ENCODE measurements at places on chromosomes 16 and 17. TPM values are rescaled to one million over a fixed set of nuclear protein-coding genes. Genes with fewer than 3 reads are reported as not detected.
A peak's percentile ranks its signal among the peaks of the same experiment; 100 is the strongest.

GRCh38 chr17:42559075-42559474 lies 2.9 kb upstream of the COASY start:
- peaks cover 40% of the 10 kb centered on the region for H3K4me1 ChIP-seq
- no peaks in the 10 kb centered on the region for H3K27me3 ChIP-seq
- H3K4me3 ChIP-seq = no peak overlapping the region
- DNase-seq = no peak
- H3K36me3 ChIP-seq = no peaks in the 10 kb centered on the region

POLR3E gene
- 112 TPM for total RNA-seq

TSPOAP1 gene
- 22.6 TPM for total RNA-seq

DNA sequence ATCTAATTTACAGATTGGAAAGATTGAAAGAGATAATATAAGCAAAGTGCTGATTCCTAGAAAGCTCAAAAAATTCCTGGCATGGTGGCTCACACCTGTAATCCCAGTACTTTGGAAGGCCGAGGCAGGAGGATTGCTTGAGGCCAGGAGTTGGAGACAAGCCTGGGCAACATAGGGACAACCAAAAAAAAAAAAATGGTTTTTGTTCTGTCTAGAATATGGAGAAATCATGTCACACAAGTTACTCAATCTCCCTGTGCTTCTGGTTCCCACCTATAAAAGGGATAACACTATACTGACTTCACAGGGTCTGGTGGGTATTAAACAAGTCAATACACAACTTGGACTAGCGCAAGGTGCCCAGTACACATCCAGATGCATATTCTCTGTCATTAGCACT lies 18.4 kb downstream of the ARHGAP17 start:
- H3K36me3 ChIP-seq = no peaks in the 10 kb centered on the region
- peaks cover 41% of the 10 kb centered on the region for H3K4me1 ChIP-seq
- no peaks in the 10 kb centered on the region for H3K27me3 ChIP-seq
- no peak overlapping the region for H3K4me3 ChIP-seq
- no peak for DNase-seq

DNA sequence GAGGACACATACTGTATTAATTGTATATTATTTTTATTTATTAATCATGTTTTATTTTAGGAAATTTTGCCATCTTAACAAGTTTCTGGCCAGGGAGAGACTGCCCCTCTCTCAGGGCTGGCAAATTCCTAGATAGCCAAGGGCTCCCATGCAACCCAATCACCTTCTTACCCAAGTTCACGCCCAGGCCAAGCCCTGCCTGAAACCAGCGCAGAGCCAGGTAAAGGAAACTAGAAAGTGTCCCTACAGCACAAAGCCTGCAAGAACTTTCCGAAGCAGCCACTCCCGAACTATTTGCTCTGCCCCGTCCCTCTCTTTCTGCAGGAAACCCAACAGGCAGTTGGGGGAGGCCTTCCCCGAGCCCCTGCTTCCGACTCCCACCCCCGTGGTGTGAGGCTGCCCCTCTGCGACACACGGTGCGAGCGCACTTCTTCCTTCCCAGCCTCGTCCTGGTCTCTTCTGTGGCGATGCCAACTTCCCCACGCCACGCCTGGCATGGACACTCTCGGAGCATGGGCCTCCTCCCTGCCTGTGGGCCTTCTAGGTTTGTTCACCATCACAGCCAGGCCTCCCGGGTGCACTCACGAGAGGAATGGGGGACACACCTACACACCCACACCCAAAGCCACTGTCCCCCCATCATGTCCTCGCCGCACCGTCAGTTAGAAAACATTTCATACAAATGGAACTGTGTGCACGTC lies 100.4 kb downstream of the ZNF778 start:
- H3K36me3 ChIP-seq = peaks cover 2% of the 10 kb centered on the region
- H3K27me3 ChIP-seq = no peaks in the 10 kb centered on the region
- no peak overlapping the region for H3K4me3 ChIP-seq
- DNase-seq = no peak
- H3K27ac ChIP-seq = no peak overlapping the region

SLC9A5 gene
- 1.4 TPM for total RNA-seq

MRC2 gene
- 184 TPM for total RNA-seq

SCRN2 gene
- total RNA-seq = 29.3 TPM

MIEF2 gene
- total RNA-seq = 33.8 TPM

DNA sequence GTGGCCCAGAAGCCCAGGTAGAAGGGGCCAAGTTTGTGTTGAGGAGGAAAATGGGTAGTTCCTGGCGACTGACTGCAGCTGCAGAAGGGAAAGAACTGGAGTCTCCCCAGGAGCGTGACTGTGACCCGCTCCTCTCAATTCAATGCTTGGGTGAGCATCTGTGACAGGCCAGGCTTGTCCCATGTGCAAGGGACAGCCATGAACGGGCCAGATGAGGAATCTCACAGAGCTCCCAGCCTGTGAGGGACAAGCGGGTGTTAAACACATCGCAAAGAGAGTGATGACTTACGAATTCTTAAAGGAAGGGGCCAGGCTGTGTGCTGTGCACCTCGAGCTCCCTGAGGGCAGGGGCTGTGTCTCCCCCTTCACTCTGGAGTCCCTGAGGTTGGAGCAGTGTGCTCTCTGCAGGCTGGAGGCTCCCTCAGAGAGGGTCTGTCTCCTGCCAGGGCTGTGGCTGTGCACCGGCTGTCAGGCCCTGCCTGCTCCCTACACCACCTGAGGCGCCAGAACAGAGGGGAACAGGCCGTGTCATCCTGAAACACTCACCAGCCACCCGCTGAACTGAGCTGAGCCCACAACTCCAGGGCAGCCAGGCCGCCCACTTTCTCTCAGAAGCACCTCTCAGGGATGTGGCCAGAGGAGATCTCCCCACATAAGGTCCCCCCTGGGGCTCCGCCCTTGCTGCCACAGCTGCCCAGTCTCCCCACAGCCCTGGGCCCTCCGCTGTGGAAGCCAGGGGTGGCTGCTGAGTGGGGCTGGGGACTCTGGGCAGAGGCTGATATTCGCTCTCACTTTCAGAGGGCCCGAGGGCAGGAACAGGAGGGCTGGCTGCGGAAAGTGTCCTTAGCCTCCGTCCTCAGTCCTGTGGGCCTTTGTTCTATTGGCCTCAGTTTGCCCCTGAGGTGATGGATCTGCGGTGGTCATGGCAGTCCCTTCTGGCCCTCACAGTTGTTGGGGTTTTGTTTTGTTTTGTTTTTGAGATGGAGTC lies 25.7 kb upstream of the NXPH3 start:
- H3K4me3 ChIP-seq = no peak overlapping the region
- no peak for DNase-seq
- H3K36me3 ChIP-seq = no peaks in the 10 kb centered on the region
- H3K27ac ChIP-seq = no peak overlapping the region
- H3K27me3 ChIP-seq = no peaks in the 10 kb centered on the region

GRCh38 chr17:72613396-72613795 lies 479.1 kb downstream of the SLC39A11 start:
- no peaks in the 10 kb centered on the region for H3K27me3 ChIP-seq
- H3K36me3 ChIP-seq = no peaks in the 10 kb centered on the region
- no peaks in the 10 kb centered on the region for H3K4me1 ChIP-seq
- no peak overlapping the region for H3K27ac ChIP-seq
- DNase-seq = no peak

DNA sequence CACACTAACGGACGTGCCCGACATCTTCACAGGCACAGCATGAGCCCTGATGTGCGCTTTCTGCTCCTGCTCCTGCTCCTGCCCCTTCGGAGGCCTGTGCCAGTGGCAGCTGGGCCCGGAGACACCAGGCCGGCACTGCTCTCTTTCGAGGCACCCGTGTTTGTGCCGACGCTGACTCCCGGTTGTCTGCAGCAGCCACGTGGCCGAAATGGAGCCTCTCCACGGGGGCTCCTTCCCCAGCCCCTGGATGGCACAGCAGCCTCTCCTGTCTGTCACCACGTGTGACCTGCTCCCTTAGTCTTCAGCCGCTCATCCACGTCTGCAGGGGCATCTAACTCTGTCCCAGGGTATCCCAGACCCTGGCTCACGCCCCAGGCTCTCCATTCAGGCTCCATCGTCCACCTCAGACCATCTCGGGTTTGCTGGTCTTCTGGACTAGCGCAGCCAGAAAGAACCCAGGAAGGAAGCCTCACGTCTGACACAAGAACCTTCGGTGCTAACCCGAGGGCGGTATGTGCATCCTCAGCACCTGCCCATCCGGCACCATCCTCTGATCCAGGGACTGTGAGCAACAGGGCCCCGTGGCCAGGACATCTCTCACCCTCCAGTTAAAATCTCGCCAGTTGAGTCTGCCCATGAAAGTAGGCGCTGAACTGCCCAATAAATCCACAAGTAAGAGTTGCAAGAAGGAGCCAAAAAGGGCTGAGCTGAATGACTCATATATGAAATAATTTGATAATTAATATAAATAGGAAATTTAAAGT lies 4.2 kb upstream of the RPH3AL start:
- no peak overlapping the region for H3K27ac ChIP-seq
- peaks cover 12% of the 10 kb centered on the region for H3K4me1 ChIP-seq

PPM1E gene
- total RNA-seq = not detected

GRCh38 chr16:1991588-1991947 lies 1.8 kb downstream of the SYNGR3 start:
- H3K27me3 ChIP-seq = peaks cover 7% of the 10 kb centered on the region
- peaks cover 9% of the 10 kb centered on the region for H3K4me1 ChIP-seq
- H3K27ac ChIP-seq = no peak overlapping the region
- no peak for DNase-seq
- peak overlapping the region; percentile 65 for H3K4me3 ChIP-seq

DNA sequence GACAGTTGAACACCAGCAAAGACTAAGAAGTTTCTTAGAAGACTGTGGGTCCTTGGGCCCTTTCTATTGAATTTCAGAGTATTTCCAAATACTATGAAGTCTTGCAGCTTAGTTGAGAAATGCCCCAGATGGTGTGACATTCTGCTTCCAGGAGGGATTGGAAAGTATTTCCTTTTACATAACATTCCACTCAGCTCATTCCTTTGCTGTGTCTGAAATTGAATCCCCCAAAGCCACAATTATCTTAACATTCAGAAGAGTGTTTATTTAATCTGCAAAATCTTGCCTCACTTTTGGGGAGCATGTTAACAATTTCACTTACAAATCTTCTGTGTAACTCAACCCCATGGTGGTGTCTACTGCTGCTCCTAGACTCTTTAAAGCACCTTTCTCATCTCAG lies 307.7 kb downstream of the WWOX start:
- H3K4me1 ChIP-seq = no peaks in the 10 kb centered on the region
- no peak overlapping the region for H3K27ac ChIP-seq
- H3K4me3 ChIP-seq = no peak overlapping the region
- no peaks in the 10 kb centered on the region for H3K27me3 ChIP-seq

- H3K27me3 ChIP-seq = no peaks in the 10 kb centered on the region
- H3K4me1 ChIP-seq = peaks cover 38% of the 10 kb centered on the region
- H3K4me3 ChIP-seq = no peak overlapping the region
- peak overlapping the region; percentile 18 for H3K27ac ChIP-seq
- H3K36me3 ChIP-seq = peaks cover 36% of the 10 kb centered on the region
These were observed 25.2 kb downstream of the TK2 start for GRCh38 chr16:66524601-66525164.

DNA sequence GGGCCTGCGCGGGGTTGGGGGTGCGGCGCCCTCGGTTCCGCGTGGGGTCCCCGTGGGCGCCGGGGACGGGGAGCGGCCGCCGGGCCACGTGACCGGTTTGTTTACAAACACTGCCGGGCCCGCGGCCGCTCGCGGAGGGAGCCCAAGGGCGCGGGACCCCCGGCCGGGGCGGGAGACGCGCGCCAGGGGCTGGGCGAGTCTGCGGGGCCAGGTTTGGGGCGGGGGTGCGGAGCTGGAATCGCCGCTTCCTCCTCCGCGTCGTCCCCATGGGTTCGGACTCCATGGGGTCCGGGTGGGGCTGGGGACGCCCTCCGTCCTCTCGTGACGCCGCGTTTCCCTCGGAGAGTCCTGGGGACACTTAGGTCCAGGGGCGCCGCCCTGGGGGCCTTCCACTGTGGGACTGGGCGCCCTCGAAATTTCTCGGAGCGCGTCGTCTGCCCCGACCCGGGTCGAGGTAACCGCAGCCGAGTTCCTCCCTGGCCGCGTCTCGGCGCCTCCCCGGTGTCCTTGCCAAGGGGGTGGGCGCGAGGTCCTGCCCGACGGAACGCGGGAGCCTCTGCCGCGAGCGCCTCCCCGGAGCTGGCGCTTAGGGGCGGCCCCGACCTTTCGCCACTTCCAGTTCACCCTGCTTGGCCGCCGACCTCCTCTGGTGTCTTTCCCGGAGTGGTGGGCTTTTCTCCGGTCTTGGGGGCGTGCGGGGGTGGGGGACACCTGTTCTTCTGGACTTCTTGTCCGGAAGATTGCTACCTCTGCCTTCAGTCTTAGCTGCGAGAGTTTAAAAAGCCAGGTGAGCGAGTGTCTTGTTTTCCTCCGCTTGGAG lies 684 bp downstream of the YPEL2 start:
- H3K4me3 ChIP-seq = peak overlapping the region; percentile 96
- H3K36me3 ChIP-seq = no peaks in the 10 kb centered on the region
- DNase-seq = no peak
- no peaks in the 10 kb centered on the region for H3K27me3 ChIP-seq
- peak overlapping the region; percentile 95 for H3K27ac ChIP-seq

DNA sequence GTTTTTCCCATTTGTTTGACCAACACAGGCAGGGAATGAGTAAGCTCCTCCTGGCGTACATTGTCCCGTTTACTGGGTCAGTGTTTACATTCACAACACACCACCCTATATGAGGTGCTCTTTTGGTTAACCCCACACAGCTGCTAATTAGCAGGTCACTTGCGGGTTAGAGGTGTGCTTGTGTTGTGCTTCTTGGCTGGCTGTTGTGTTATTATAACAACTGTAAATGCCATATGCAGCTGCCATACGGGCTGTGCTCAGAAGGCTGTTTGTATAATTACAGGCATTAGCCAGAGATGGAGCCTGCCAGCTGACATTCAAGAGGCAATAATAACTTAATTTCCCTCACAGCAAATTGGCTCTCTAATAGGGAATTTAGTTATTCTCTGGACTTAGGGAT lies 205.1 kb upstream of the ELAC2 start:
- DNase-seq = no peak
- no peak overlapping the region for H3K4me3 ChIP-seq
- no peaks in the 10 kb centered on the region for H3K27me3 ChIP-seq
- no peaks in the 10 kb centered on the region for H3K36me3 ChIP-seq
- no peaks in the 10 kb centered on the region for H3K4me1 ChIP-seq
- H3K27ac ChIP-seq = no peak overlapping the region

ACSM2B gene
- total RNA-seq = not detected

- DNase-seq = no peak
- peaks cover 36% of the 10 kb centered on the region for H3K36me3 ChIP-seq
- no peaks in the 10 kb centered on the region for H3K27me3 ChIP-seq
- no peak overlapping the region for H3K4me3 ChIP-seq
These were observed 13.3 kb upstream of the COG7 start for GRCh38 chr16:23466162-23466885.

CD7 gene
- total RNA-seq = 3.5 TPM

- no peak overlapping the region for H3K27ac ChIP-seq
- H3K27me3 ChIP-seq = no peaks in the 10 kb centered on the region
- no peaks in the 10 kb centered on the region for H3K36me3 ChIP-seq
- H3K4me3 ChIP-seq = no peak overlapping the region
- no peaks in the 10 kb centered on the region for H3K4me1 ChIP-seq
These were observed 43.4 kb downstream of the TNFRSF13B start for GRCh38 chr17:16928406-16929034.

DNA sequence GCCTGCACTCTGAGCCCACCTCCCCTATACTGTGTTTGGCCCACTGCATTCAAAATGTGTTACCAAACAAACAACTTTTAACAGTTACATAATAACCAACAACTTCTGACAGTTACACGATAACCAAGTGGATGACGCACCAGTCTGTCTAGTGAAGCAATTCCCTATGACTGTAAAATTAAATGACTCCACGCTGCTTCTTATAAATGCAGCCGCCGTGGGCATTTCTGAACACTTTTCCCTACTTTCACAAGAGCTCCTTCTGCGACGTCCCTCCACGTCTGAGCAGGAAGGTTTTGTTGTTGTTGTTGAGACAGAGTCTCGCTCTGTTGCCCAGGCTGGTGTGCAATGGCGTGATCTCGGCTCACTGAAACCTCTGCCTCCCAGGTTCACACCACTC lies 27.6 kb downstream of the ZNF276 start:
- no peaks in the 10 kb centered on the region for H3K36me3 ChIP-seq
- no peak overlapping the region for H3K27ac ChIP-seq
- H3K4me1 ChIP-seq = no peaks in the 10 kb centered on the region
- no peak overlapping the region for H3K4me3 ChIP-seq
- no peak for DNase-seq

PIPOX gene
- 7.8 TPM for total RNA-seq
